ENCODE measurements at places on chromosomes 13 and 19.

DNA sequence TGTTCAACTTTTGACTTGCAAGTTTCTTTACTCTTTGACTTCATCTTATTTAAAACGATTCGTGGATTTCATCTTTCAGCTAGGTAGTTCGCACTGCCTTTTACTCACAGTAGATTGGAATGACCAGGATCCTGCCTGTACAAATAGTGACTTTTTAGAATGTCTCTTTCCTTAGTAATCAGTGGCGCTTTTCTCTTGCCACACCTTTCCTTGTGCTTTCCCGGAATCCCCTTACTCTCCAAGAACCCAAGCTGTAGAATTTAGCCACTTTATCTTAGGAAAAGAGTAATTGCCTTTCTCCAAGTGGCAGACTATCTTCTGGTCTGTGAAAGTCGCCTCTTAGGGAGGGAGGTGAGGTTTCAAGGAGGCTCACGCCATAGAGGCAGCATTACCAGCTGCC, 123.4 kb downstream of the LMO7 start:
- DNase-seq = no peak

GRCh38 chr13:37870489-37870845, 895 bp upstream of the TRPC4 start:
- DNase-seq = no peak

GRCh38 chr13:70964874-70965273, 856.6 kb upstream of the KLHL1 start:
- no peak for DNase-seq

DNA sequence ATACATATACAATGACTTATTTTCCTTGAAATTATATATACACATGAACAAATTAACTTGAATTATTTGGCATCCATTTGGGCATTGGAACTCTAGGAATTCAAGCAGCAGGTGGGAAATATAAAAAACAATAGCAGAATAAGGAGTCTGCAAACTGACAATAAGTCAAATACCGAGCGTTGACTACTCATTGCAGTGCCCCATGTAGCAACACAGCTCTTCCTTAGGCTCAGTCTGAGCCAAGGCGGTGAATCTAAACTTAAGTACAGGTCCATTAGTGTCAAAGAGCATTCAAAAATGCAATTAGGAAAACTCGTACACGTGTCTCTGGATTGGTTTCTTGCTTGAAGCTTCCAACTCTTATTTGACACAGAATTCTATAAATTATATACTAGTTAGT, 462.5 kb upstream of the KLF12 start:
- DNase-seq = no peak

DNA sequence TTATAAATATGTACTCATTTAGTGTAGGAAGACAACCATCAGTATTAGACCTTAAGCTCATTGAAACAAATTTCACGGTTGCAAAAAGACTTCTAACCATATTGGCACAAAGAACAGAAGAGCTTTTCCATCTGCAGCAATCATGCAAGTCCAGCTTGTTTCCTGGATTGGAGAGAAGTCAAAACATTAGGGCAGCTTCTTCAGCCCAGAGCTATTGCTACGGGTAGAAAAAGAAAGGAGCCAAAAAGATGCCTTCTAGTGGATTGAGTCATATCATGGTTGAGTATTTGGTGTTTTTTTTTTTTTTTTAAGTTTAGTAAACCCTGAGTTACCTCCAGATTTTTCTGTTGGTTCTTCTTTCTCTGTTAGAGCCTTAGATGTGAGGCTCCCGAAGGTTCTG, 99.8 kb downstream of the WDFY2 start:
- DNase-seq = no peak

DNA sequence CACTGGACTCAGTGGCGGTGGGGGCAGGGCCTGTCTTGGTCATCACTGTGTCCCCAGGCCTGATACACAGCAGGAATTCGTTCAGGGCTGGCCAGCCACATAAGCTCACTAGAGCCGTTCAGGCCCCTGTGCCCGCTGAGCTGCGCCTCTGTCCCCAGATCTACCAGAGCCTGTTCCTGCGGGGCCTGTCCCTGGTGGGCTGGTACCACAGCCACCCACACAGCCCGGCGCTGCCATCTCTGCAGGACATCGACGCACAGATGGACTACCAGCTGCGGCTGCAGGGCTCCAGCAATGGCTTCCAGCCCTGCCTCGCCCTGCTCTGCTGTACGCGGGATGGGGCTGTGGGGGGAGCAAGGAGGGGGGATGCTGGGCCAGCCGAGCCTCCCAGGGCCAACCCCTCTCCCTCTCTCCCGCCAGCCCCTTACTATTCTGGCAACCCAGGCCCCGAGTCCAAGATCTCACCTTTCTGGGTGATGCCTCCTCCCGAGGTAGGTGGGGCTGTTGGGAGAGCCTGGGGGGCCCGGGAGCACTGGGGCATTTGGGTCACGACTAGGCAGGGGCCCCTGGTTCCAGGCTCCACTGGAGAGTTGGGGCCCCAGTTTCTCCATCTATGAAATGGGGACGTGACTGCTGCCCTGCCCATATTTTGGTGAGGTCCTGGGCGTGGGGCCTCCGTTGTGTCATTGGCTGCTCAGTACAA, 13.9 kb downstream of the MPND start:
- no peak for DNase-seq

DNA sequence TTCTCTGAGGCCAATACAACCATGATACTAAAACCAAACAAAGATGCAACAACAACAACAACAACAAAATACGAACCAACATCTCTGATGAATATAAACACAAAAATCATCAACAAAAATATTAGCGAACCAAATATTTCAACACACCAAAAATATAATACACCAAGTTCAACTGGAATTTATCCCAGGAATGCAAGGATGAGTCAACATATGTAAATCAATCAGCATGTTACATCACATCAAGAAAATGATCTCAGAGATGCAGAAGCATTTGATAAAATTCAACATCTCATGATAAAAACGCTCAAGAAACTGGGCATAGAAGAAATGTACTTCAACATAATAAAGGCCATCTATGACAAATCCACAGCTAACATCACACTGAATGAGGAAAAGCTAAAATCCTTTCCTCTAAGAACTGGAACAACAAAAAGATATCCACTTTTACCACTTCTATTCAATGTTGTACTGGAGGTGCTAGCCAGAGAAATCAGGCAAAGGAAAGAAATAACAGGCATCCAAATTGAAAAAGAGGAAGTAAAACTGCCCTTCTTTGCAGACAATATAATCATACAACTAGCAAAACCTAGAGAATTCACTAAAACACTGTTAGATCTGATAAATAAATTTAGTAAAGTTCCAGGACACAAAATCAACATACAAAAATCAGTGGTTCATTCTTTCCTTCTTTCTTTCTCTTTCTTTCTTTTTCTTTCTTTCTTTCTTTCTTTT, 2448.7 kb upstream of the PCDH20 start:
- no peak for DNase-seq

GRCh38 chr13:49690133-49690994, 922 bp downstream of the EBPL start:
- no peak for DNase-seq

- peak; percentile 73 for DNase-seq
These were observed at the start of gene MTUS2 for GRCh38 chr13:28820099-28821051. MTUS2 (plus strand) TSS chr13:28820339.

- no peak for DNase-seq
These were observed 108.2 kb upstream of the UQCRFS1 start for GRCh38 chr19:29321116-29321515.

GRCh38 chr13:79043208-79043607, 362.8 kb downstream of the RBM26 start:
- no peak for DNase-seq

GRCh38 chr19:3346677-3347353, 19.6 kb upstream of the NFIC start:
- no peak for DNase-seq

GRCh38 chr13:20195801-20196200, 3.1 kb upstream of the GJB2 start:
- DNase-seq = no peak

- DNase-seq = no peak
These were observed 494.0 kb downstream of the LIG4 start for GRCh38 chr13:107721125-107721869.
